ENCODE measurements at places on chromosomes 13 and 19. TPM values are rescaled to one million over a fixed set of nuclear protein-coding genes. Genes with fewer than 3 reads are reported as not detected.

DNA sequence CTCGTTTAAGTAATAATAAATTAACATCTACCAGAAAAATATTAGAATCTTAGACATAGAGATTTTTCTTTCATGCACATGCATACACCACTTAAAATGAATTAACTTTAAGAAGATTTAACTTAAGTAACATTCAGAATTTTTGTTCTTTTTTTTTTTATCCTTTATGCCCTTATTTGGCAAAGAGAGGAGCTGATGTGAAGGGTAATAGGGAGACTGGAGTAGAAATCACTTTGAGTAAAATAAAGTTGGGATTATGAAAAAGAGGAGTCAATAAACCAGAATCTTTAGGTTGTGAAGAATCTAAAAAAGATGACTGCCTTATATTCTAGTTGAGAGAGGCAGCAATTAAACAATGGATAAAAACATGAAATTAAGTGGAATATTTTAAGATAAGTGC lies 18.8 kb upstream of the MIR17HG start:
- no peak for DNase-seq

- DNase-seq = peak; percentile 32
These were observed 82.2 kb downstream of the SLAIN1 start for GRCh38 chr13:77779552-77780272.

DNA sequence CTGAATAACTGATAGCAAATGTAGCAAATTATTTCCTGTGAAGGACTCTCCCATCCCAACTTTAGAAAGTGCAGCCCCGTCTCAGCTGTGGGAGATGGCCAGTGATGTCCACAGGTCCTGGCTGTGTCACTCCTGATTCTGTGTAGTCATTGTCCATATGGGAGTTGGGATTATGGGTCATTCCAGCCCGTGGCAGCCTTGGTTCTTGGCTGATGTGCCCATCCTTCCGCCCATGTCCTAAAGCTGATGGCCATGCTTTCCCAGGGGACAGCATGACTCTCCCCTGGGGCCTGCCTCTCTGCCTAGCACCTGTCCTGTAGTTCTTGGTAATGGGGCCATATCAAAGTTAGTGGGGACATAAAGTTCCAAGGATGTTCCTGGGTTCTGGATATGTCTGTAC lies 43.9 kb upstream of the C1QTNF9 start:
- DNase-seq = no peak

DNA sequence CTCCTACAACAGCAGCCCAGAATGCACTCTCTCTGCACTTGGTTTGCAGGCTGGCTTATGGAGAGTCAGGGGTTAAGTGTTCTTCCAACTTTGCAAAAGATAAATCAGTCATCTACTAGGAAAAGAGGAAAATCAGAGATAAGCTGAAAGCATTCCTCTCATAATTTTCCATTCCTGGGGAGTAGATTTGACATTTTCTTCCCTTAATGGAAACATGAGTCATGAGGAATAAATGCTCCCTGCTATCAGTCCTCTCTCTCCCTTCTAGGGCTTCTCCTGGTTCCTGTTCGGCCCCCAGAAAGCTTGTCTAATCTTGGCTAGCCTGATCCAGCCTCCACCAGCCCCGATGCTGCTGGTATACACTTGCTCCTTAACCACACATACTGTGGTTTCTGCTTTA lies 28.4 kb upstream of the ENOX1 start:
- DNase-seq = no peak

SPINT2 gene
- total RNA-seq = 107 TPM

DNA sequence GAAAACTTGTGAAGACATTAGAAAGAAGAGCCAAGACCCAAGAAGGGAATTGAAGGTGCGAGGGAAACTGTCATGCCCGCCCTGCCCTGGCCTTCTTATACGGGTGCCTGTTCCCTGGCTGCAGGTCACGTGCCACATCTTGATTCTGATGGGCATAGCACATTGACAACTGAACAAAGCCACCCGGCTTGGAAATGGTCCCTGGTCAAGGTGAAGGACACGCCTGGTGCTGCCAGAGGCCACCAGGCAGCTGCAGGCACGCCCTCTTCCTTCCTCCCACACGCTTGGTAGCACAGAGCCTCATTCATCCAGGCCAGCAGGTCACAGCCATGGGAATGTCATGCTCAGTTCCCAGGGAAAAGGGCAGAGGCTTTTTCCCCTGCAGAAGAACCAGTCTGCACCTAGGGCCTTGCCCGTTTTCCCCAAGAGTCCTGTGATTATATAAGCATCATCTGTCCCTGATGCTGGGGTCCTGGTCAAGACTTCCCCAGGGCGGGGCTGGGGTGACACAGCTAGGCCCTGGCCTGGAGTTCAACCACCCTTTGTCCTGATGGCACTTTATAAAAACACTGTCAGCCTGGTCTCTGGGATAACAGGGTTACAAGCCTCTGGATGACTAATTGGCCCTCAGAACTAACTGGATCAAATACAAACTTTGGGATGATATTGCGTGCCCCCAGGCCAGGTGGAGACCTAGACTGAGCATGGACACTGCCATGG lies 56.0 kb downstream of the CDADC1 start:
- DNase-seq = no peak

- no peak for DNase-seq
These were observed 963.8 kb downstream of the PCDH9 start for GRCh38 chr13:66266348-66266747.

GRCh38 chr19:46198756-46199155 lies 30.8 kb upstream of the IGFL1 start:
- no peak for DNase-seq

- DNase-seq = no peak
These were observed 9.1 kb downstream of the KDELR1 start for GRCh38 chr19:48382286-48382685.

MBD3L2 gene
- 0.09 TPM for total RNA-seq

ATP4A gene
- 0.42 TPM for total RNA-seq

DNA sequence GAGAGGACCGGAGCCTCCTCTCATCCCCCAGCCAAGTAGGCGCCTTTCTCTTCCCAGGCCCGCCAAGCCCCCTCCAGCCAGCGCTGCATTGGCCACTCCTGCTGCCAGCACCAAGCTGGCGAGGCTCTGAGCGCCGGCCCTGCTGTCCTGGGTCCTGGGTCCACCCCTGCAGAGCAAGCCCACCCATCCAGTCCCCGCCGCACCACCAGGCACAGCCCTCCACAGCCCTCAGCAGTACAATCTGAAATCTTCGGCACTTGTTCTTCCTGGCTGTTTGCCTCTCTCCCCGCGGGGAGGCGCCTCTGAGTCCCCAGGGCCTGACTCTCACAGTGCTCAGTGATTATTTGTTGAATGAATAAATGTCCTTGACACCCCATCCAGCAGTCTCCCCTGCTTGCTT lies 236.4 kb upstream of the SGCG start:
- DNase-seq = no peak

SOX1 gene
- total RNA-seq = not detected

DNA sequence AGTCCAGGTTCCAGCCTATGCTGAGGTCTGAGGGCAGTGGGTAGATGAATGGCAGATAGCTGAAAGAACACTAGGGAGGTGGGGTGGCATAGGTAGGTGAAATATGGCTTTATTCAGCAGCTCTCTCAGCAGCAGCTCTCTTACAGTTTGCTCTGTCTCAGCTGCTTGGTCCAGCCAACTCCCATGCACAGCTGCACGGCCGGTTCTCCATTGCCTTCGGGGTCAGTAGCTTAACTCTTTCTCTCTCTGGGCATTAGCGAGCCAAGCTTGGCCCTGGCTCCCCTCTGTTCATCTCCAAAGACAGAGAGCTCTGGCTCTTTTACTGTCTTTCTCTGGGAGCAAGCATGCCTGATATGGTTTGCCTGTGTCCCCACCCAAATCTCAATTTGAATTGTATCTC lies 151.9 kb downstream of the MYO16 start:
- DNase-seq = no peak

- DNase-seq = no peak
These were observed 28.3 kb upstream of the ZFP30 start for GRCh38 chr19:37683520-37683919.

DNA sequence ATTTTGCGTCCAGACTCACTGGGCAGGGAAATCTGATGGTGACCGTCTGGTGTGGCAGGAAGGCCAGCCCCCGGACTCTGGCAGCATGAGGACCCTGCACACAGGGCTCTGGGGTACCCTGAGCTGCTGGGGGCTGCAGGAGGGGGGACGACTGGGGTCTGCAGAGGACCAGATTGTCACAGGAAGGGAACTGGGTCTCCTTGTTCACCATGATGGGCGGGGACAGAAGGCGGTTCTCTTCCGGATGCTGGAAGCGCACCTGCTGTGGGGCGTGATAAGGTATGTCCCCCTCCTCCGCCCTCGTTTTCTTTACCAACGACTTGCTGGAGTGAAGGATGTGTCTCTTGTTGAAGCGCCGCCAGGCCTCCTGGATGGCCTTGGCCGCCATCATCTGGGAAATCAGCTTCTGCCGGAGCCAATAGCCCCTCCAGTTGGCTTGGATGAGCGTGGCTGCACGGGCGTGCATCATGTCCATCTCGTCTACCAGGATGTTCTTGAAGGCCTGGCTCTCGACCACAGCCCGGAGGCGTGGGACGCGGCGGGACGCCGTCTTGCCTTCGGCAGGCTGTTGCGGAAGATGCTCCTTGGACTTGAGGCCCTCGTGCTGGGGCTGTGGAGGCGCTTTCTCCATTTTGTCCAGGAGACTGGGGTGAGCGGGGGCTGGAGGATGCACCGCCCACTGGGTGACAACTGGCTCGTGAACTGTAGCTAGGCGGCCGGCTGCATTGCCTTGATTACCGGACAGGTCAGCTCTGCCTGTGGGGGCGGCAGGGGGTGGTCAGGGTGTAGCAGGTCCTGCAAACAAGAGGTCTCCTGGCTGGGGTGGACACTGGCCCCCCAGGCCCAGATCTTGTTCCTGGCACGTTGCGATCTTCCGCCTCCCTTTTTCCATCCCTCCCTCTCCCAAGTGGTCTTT lies 7.2 kb downstream of the IQCN start:
- no peak for DNase-seq

SHC2 gene
- 1.1 TPM for total RNA-seq

TINCR gene
- total RNA-seq = 0.19 TPM

GRCh38 chr19:46040952-46041500 lies at the start of gene IGFL4:
TSS of gene IGFL4 (minus strand) at chr19:46041002. CDS start at chr19:46040962, 40 bp downstream.
- DNase-seq = no peak

DNA sequence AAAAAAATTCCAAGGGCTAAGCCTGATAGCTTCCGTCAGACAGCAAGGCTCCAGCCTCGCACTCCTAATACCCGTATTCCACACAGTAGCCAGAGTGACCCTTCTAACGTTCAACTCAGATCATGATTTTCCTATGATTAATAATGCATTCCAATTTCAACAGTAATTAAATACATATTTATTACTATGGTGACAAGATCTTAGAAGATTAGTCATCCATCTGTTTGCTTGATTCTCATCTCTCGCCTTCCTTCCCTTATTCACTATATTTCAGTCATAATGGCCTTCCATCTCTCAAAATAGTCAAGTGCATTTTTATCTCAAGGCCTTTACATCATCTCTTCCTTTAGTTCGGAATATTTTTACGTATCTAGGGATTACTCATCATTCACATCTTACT lies 621.2 kb upstream of the SPRY2 start:
- DNase-seq = no peak

GFY gene
- not detected for total RNA-seq

DNA sequence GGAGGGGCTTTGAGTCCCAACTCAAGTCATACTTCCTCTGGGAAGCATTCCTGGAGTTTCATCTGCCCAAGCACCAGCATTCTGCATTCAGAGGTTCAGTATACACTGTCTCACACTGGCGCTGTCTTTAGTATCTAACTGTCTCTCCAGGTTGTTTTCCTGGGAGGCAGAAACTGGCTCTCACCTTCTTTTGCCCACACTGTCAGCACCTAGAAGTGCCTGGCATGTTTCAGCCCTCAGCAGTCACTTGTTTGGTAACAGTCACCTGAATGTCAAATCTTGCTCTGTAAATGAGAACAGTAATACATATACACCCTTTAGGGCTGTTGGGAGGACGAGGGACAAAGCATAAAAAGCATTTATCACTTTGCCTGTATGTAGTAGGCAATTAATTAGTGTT lies 339.6 kb downstream of the UQCRFS1 start:
- no peak for DNase-seq

- no peak for DNase-seq
These were observed 48.8 kb downstream of the MLLT1 start for GRCh38 chr19:6230991-6231448.

GRCh38 chr19:44848036-44848811 lies 2.1 kb downstream of the NECTIN2 start:
- DNase-seq = no peak

REEP6 gene
- 0.66 TPM for total RNA-seq

DNA sequence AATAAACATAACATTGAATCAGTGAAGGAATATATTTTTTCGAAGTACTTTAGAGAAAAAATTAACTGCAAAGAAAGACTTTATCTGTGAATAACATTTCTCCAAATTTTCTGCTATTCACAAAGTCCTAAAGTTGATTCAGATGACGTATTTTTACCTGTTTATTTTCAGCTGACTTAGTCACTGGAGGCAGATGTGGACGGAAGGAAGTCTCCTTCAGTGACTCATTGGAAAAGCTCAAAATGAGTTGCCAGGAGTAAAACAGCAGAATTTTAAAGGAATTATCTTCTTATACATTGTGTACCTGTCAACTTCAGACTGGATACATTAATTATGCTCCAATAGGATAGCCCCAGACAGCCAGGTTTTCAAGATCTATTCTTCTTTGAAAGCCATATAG lies 679.3 kb upstream of the GPC6 start:
- DNase-seq = no peak

GRCh38 chr13:75993823-75994222 lies 357.7 kb downstream of the LMO7 start:
- no peak for DNase-seq

SLC7A10 gene
- 0.33 TPM for total RNA-seq

- DNase-seq = no peak
These were observed 41.1 kb downstream of the GPR12 start for GRCh38 chr13:26719356-26719945.

DNA sequence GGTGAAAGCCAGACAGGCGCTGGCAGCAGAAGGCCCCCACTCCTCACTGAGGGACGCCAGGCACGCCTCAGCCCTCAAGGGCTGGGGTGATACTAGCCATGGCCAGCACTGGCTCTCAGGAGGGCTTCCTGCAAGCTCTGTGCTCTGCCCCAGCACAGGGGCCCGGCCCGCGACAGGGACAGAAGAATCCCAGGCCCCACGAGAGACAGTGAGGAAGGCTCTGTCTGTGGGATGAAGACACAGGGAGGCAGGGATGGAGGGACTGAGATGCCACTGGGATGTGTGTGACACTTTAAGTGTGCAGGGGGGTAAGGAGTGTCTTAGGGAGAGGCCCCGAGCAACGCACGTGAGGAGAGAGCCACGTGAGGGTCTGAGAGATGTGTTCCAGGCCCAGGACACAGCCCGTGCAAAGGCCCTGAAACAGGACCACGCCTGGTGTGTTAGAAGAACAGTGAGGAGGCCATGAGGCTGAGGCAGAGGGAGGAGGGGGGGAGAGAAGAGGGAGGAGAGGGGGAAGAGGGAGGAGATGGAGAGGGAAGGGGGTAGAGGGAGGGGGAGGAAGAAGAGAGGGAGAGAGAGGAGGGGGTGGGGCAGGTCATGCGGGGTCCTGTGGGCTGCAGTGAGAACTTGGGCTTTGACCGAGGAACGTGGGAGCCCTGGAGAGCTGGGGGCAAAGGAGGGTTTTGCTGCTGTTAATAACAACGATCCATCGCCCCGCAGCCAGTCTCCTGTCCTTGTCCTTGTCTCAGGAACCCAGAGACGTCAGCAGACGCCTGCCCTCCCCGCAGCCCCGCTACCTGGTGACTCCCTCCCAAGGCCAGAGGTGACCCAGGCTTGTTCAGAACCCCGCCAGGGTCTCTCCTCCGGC lies 7.2 kb downstream of the RPL36 start:
- DNase-seq = no peak

GRCh38 chr13:46327246-46327645 lies 59.8 kb downstream of the RUBCNL start:
- no peak for DNase-seq

- DNase-seq = no peak
These were observed 84.3 kb downstream of the PCCA start for GRCh38 chr13:100173203-100173602.

KLK1 gene
- 0.14 TPM for total RNA-seq

MYO16 gene
- total RNA-seq = 0.19 TPM

FCAR gene
- 0.71 TPM for total RNA-seq

All from thymus (tissue), 14 donors.